Calu3 (cell line): ENCODE measurements at places on chromosomes 4 and X. TPM values are rescaled to one million over a fixed set of nuclear protein-coding genes. Genes with fewer than 3 reads are reported as not detected.

Gene FOXR2
- not detected in 2 replicates for total RNA-seq

Gene CYBB
- total RNA-seq: 1.8 and 2.1 TPM in 2 replicates

- peak overlapping the region; percentile 43 for H3K4me3 ChIP-seq
- H3K27ac ChIP-seq: peak overlapping the region; percentile 90
- no peaks in the 10 kb centered on the region for H3K27me3 ChIP-seq
- peak; percentile 29 for DNase-seq
- H3K36me3 ChIP-seq: peaks cover 5% of the 10 kb centered on the region
These were observed 31.5 kb downstream of the WWC2 start for GRCh38 chr4:183130328-183131155.

DNA sequence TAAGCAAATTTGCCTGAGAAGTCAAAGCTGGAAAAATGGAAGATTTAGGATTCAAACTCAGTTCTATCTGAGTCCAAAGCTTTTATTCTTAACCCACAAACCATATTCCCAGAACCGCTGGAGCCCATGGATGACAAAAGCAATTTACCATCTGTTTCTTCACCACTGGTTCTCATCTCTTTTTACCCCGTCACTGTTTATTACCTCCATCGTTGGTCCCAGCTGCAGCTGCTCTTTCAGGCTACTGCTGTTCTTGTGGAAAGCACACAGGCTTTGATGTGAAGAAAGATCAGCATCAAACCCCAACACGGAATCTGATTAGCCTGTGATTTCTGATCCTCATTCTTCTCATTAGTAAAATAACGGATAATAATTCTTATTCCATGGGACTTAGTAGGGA is 9.5 kb downstream of the FBXO8 start:
- no peaks in the 10 kb centered on the region for H3K4me1 ChIP-seq
- no peaks in the 10 kb centered on the region for H3K27me3 ChIP-seq
- DNase-seq: no peak
- H3K27ac ChIP-seq: no peak overlapping the region

- no peaks in the 10 kb centered on the region for H3K36me3 ChIP-seq
- H3K4me3 ChIP-seq: no peak overlapping the region
- no peak for DNase-seq
These were observed 893.9 kb downstream of the PCDH7 start for GRCh38 chr4:31613946-31614623.

DNA sequence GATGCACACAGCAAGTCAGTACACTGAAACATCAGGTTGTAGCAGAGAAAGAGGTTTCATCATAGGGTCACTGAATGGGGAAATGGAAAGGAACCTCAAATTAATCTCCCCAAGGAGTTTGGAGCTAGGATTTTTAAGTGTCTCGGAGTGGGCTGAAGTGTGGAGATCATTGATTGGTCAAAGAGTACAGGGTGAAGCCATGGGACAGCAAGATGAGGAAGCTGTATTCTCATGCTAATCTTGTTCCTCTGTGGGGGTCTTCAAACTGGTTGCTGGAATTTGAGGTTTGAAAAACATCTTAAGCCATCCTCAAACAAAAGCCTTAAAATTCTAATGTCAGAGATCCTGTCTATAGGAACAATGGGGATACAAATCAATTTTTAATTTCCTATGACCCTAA is 78.8 kb upstream of the TEX13A start:
- H3K4me3 ChIP-seq: no peak overlapping the region
- H3K4me1 ChIP-seq: no peaks in the 10 kb centered on the region
- no peak for DNase-seq
- H3K27me3 ChIP-seq: no peaks in the 10 kb centered on the region

DNA sequence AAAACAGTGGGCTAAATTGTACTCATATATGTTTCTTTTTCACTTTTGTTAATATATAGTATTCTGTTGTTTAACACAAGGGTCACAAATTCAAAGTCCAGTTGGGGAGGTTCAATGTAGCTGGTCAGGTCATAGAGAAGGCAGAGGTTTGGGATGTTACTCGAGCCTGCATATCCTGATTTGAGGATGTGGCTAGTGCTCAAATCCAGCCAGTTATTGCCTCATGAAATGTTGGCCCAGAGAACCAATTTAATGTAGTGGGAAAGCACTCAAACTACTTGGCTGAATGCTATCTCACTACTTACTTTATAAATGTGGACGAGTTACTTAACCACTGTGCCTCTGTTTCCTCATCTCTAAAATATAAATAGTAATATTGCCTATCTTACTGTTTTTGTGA is 12.5 kb downstream of the USO1 start:
- no peaks in the 10 kb centered on the region for H3K36me3 ChIP-seq
- H3K27ac ChIP-seq: no peak overlapping the region
- DNase-seq: no peak
- no peaks in the 10 kb centered on the region for H3K4me1 ChIP-seq
- H3K27me3 ChIP-seq: no peaks in the 10 kb centered on the region
- H3K4me3 ChIP-seq: no peak overlapping the region

Gene AKAP14
- not detected in 2 replicates for total RNA-seq

- H3K4me3 ChIP-seq: no peak overlapping the region
- no peak for DNase-seq
- H3K27ac ChIP-seq: no peak overlapping the region
- peaks cover 41% of the 10 kb centered on the region for H3K27me3 ChIP-seq
- no peaks in the 10 kb centered on the region for H3K4me1 ChIP-seq
- no peaks in the 10 kb centered on the region for H3K36me3 ChIP-seq
These were observed 27.9 kb downstream of the ZNF275 start for GRCh38 chrX:153361781-153362397.

Gene FAM241A
- 1.4 and 1.6 TPM in 2 replicates for total RNA-seq

- no peak overlapping the region for H3K27ac ChIP-seq
- no peaks in the 10 kb centered on the region for H3K36me3 ChIP-seq
- H3K27me3 ChIP-seq: no peaks in the 10 kb centered on the region
- no peak for DNase-seq
- no peak overlapping the region for H3K4me3 ChIP-seq
These were observed 461.7 kb downstream of the IDS start for GRCh38 chrX:149043401-149043800.

GRCh38 chr4:188412499-188412898 is 273.3 kb downstream of the TRIML1 start:
- H3K27ac ChIP-seq: no peak overlapping the region
- no peaks in the 10 kb centered on the region for H3K36me3 ChIP-seq
- no peaks in the 10 kb centered on the region for H3K4me1 ChIP-seq
- no peak overlapping the region for H3K4me3 ChIP-seq
- no peaks in the 10 kb centered on the region for H3K27me3 ChIP-seq

DNA sequence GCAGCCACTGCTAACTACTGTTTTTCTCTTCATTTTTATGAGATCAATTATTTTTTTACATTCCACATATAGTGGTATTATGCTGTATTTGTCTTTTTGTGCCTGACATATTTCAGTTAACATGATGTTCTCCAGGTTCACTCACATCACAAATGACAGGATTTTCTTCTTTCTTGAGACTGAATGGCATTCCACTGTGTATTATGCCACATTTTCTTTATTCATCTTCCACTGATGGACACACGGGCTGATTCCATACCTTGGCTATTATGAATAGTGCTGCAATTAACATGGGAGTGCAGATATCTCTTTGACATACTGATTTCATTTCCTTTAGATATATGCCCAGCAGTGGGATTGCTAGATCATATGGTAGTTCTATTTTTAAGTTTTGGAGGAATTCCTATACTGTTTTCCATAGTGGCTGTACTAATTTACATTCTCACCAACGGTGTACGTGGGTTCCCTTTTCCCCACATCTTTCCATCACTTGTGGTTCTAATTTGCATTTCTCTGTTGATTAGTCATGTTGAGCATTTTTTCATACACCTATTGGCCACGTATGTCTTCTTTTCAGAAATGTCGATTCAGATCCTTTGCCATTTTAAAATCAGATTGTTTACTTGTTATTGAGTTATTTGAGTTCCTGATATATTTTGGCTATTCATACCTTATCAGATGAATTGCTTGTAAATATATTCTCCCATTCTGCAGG is 14.9 kb upstream of the ZCCHC4 start:
- no peak overlapping the region for H3K4me3 ChIP-seq
- no peak for DNase-seq
- H3K27me3 ChIP-seq: no peaks in the 10 kb centered on the region

GRCh38 chr4:37601531-37601930 is 84.6 kb downstream of the RELL1 start:
- H3K36me3 ChIP-seq: peaks cover 33% of the 10 kb centered on the region
- DNase-seq: peak; percentile 60
- H3K4me1 ChIP-seq: peaks cover 63% of the 10 kb centered on the region
- peak overlapping the region; percentile 85 for H3K27ac ChIP-seq
- H3K27me3 ChIP-seq: no peaks in the 10 kb centered on the region

DNA sequence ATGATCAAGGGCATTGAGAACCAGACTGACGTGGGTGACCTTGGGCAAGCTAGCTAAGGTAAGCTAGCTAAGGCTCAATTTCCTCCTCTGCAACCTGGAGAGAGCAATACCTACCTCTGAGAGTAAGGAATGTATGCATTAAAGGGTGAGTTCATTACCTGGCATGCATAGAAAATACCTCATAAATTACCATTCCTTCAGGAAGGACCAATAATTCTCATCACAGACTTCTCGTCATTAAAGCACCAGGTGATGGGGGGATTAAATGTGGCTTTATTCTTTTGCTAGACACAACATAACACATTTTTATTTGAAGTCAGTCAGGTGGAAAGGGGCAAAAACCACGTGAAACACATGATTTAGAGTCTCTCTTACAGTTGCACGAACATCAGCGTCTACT is 21.5 kb downstream of the EGFL6 start:
- no peaks in the 10 kb centered on the region for H3K4me1 ChIP-seq
- no peak overlapping the region for H3K27ac ChIP-seq
- H3K4me3 ChIP-seq: no peak overlapping the region

GRCh38 chr4:183589461-183590099 is 69.4 kb downstream of the RWDD4 start:
- H3K4me1 ChIP-seq: no peaks in the 10 kb centered on the region
- H3K36me3 ChIP-seq: no peaks in the 10 kb centered on the region
- DNase-seq: no peak
- H3K4me3 ChIP-seq: no peak overlapping the region
- no peaks in the 10 kb centered on the region for H3K27me3 ChIP-seq
- no peak overlapping the region for H3K27ac ChIP-seq

DNA sequence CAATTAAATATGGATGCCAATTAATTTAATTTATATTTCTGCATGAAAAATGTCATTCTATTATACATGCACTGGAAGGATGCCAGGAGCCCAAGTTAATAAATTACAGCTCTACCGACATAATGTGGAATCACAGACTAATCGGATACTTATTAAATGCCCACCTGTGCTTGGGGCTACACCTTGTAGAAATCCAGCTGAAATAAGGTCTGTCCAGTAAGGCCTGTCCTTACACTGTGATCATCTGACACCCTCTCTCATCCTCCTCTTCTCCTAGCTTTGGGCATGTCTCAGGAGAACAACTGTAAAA is 6.0 kb upstream of the SHISA3 start:
- no peak overlapping the region for H3K4me3 ChIP-seq
- no peaks in the 10 kb centered on the region for H3K36me3 ChIP-seq
- no peak overlapping the region for H3K27ac ChIP-seq
- peaks cover 16% of the 10 kb centered on the region for H3K27me3 ChIP-seq
- DNase-seq: peak; percentile 25
- no peaks in the 10 kb centered on the region for H3K4me1 ChIP-seq

DNA sequence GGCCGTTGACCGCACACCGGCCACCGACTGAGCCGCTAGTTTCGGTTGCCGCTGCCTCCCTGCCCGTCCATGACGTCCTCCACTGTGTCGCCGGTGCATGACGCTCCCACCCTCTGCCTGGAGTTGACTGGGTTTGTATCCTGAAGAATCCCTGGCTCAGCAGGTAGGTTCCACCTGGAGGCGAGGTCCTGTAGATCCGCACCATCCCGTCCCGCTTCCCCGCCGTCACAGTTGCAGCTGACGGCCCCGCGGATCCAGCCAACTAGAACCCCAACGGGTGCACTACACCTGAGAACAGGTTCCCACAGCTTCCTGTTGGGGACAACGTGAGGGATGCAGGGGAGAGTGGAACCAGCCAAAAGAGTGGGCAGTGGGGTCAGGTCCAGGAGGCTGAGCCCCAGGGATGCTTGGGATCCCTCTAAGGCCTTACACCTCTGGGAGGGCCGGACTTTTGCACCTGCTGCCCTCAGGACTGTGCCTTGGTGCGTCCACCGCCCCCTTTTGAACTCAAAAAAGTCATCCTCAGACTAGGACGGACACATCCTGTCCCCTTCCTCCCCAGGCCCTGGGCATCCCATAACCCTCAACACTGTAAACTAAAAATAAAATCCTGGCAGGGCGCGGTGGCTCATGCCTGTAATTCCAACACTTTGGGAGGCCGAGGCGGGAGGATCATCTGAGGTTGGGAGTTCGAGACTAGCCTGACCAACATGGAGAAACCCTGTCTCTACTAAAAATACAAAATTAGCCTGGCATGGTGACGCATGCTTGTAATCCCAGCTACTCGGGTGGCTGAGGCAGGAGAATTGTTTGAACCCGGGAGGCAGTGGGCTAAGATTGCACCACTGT is 1.1 kb upstream of the SLBP start:
- peaks cover 21% of the 10 kb centered on the region for H3K4me1 ChIP-seq
- DNase-seq: peak; percentile 47
- no peaks in the 10 kb centered on the region for H3K27me3 ChIP-seq
- peak overlapping the region; percentile 88 for H3K4me3 ChIP-seq
- H3K36me3 ChIP-seq: peaks cover 71% of the 10 kb centered on the region

- H3K4me3 ChIP-seq: no peak overlapping the region
- H3K27me3 ChIP-seq: no peaks in the 10 kb centered on the region
- DNase-seq: no peak
- no peaks in the 10 kb centered on the region for H3K36me3 ChIP-seq
- H3K27ac ChIP-seq: no peak overlapping the region
These were observed 365.3 kb upstream of the TEX13C start for GRCh38 chrX:124954402-124954801.

DNA sequence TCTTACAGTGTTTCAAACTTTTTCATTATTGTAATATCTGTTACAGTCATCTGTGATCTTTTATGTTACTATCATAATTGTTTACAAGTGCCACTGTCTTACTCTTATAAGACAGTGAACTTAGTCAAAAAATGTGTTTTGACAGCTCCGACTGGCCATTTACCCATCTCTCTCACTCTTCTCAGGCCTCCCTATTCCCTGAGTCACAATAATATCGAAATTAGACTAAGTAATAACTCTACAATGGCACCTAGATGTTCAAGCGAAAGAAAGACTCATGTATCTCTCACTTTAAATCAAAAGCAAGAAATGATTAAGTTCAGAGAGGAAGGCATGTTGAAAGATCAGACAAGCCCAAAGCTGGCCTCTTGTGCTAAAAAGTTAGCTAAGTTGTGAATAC is 184.2 kb downstream of the CDS1 start:
- H3K27me3 ChIP-seq: no peaks in the 10 kb centered on the region
- DNase-seq: no peak
- no peak overlapping the region for H3K4me3 ChIP-seq
- H3K4me1 ChIP-seq: no peaks in the 10 kb centered on the region
- no peaks in the 10 kb centered on the region for H3K36me3 ChIP-seq

GRCh38 chrX:45935408-45935807 is 609.8 kb downstream of the ZNF674 start:
- no peak for DNase-seq
- no peaks in the 10 kb centered on the region for H3K4me1 ChIP-seq
- no peaks in the 10 kb centered on the region for H3K36me3 ChIP-seq
- no peaks in the 10 kb centered on the region for H3K27me3 ChIP-seq

DNA sequence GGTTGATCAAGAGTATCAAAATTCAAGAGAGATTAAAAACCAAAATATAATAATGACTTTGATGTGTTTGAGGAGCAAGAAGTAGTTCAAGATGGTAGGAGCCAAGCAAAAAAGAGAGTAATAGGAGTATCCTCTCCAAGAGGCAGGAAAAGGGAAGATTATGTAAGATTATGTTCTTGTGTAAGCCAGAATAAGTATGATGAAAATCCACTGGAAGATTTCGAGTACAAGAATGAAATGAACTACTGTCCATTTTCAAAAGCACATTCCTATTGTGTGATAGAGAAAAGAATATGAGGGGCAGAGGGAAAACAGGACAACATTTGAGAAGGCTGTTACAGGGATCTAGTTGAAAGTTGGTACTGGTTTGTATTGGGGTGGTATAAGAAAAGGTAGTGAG is 659.6 kb upstream of the INTU start:
- no peak overlapping the region for H3K27ac ChIP-seq
- H3K4me1 ChIP-seq: no peaks in the 10 kb centered on the region
- no peak for DNase-seq
- H3K4me3 ChIP-seq: no peak overlapping the region
